ENCODE measurements at places on chromosomes 5 and 9.

GRCh38 chr5:90613918-90614504 lies 55.4 kb downstream of the ADGRV1 start:
- DNase-seq = no peak

DNA sequence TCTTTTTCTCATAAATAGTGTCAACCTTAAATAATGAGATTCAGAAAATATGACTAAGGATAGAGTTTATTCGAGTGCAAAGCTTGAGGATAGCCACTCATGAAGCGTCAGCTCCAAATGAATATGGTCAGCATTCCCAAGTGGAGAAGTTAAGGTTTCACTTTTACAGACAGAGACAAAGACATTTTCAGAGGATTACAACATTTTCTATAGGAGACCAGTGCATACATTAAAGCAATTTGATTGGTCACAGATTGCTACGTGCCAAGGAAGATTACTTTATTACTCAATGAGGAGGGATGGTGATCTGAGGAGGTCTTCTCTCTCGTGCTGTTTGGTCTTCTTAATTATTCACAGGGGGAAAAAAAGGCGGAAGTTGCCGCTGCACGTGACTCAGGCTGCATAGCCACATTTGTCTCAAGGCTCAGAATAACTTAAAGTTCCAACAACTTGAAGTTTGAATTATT lies 60.1 kb upstream of the SPATA31C2 start:
- DNase-seq = no peak

DNA sequence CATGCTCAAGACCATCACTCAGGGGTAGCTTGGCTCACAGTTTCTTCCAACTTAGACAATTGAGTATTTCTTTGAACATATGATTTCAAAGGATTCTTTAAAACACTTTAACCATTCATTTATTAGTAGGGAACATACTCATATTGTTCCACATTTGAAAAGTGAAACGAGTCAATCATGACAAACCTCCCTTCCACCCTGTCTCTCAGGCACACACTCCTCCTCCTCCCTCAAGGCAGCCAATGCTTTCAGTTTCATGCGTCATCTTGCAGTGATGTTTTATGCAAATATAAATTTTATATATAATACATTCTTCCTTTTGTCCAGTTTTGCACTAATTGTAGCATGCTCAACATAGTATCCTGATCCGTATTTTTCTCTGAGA lies 126.0 kb upstream of the BOD1 start:
- DNase-seq = no peak

DNA sequence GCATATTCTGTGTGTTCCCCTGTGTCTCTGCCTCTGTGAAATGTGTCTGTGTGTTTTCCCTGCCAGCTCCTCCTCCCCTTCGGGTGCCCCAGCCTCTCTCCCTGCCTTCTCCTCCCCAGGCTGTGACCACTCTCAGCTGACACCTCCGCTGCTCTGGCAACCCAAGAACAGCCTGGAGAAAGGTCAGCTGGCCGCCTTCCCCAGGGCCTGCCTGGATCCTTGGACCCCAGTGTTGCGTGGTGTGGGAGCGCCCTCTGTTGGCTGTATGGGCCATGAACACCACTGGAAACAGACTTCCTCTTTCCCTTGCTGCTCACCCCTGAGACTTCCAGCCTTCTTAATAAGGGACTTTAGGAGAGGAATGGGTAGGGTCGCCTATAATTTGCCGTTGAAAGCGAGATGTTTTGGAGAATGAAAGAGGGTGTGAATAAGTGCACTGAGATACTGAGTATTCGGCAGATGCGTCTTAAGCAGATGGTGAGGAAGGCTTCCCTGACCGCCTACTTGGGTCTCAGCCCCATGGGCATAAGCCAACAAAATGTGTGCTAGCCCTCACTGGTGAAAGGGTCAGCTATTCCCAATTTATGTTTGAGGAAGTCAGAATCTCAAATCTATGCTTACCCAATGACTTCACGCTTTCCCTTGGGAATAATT lies 114.9 kb upstream of the TRIM32 start:
- peak; percentile 17 for DNase-seq

DNA sequence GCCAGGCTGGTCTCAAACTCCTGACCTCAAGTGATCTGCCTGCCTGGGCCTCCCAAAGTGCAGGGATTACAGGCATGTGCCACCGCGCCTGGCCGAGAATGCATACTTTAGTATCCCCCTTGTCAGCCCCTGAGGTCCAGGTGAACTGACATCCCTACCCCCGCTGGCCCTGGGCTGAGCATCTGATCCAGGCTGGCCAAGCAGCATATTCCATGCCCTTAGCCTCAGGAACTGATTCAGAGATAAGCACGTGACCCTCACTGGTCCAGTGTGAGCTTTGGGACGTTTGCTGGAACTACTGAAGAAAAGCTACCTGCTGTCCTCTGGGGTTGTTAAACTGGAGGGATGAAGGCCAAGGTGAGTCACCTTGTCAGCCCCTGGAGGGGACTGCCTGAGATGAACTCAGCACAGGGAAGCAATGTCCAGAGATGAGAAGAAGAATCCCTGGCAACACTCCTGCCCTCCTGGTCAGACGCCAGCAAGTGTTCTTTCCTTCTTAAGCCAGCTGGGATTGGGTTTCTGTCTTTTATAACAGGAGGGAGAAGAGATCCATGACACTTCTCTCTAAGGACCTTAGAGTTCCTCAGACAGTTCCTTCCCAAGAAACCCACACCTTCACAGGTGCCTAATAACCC lies 59.1 kb upstream of the FBXW11 start:
- no peak for DNase-seq

DNA sequence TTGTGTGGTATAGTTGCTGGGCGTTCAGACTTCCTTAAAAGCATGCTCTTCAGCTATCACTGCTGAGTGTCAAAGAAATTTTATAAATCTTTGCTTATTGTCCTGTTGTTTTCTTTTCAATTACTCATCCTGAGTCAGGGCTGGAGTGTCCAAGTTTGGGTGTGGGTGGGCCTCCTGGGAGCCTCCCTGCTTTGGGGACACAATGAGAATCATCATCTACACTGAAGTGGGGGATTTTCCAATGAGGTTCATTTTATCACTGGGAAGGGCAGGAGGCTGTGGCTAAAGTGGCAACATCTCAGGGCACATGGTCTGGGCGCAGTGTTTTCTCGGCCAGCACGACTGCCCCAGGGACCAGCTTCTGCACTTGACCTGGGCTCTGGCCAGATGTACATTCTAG lies 19.5 kb downstream of the GFPT2 start:
- DNase-seq = no peak

DNA sequence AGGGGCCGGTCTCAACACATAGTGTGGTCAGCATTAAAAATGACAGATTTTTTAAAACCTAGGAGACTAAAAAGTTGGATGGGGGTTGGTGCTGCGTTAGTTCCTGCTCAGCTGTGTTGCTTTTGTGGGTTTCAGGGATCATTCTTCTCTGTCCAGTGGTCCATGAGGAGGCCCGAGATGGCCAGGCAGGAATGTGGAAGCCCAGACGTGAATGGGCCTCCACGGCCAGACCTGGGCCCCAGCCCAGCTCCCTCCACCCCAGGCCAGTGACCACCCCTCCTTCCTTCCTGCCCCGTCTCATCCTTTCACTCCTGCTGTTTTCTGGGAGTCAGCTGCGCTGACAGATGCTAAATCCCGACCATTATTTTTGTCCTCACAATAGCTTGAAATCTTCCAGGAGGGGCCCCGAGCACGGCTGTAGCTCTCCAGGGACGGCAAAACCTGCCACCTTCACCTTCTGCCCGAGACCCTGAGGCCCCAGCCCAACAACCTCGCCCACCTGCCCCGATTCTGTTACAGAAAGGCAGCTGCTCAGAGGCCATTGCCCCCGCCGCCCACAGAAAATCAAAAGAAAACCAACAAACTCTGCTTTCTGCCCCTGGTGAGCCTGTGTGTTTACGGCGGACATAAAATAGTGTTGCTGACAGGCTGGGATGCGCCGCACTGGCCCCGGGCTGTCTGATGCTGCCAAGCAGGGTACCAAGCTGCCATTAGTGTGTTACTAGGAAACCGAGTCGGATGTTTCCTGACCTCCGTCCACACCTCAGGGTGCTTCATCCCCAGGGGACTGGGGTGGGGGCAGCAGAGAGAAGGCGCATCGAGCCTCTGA lies 83.7 kb upstream of the SARDH start:
- no peak for DNase-seq

DNA sequence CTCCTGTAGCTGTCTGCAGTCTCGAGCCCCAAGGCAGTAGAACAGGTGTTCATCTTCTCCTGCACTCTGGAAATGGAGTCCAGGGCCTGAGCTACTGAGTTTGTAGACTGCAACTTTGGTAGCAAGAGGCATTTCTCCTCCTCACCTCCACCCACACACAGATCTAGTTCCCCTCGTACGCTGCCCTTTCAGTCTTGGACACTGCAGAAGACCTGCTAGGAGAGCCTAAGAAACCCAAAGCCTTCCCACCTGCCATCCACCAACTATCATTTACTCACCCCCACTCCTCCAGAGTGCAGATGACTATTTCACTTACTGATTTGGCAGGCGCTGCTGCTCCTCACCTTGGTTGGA lies 59.0 kb downstream of the KCNIP1 start:
- no peak for DNase-seq

Measured in stimulated activated CD4-positive, alpha-beta T cell treated with anti-CD3 and anti-CD28 coated beads, TNF-alpha, amount 100 ng/mL, for 24 hours (primary cell).